ENCODE measurements at places on chromosomes 1 and 21.

GRCh38 chr1:180912801-180913565 is at the start of gene KIAA1614:
Gene KIAA1614, plus strand, starts transcription at chr1:180912897. Its CDS starts 347 bp downstream, at chr1:180913244.
- DNase-seq, result no peak

DNA sequence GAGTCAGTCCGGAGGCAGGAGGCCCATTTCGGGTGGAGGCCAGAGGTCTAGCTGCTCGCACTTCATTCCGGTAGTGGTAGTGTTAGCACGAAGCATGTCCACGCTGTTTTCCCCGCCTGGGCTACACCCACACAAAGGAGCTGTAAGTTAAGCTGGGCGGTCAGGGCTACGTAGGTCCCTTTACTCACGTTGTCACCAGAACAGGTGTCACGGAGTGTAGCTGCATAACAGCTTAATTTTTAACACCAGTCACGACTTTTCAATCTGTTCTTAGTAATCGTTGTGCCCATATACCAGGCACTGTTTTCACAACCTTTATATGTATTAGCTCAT is 15.6 kb downstream of the HLX start:
- no peak for DNase-seq

DNA sequence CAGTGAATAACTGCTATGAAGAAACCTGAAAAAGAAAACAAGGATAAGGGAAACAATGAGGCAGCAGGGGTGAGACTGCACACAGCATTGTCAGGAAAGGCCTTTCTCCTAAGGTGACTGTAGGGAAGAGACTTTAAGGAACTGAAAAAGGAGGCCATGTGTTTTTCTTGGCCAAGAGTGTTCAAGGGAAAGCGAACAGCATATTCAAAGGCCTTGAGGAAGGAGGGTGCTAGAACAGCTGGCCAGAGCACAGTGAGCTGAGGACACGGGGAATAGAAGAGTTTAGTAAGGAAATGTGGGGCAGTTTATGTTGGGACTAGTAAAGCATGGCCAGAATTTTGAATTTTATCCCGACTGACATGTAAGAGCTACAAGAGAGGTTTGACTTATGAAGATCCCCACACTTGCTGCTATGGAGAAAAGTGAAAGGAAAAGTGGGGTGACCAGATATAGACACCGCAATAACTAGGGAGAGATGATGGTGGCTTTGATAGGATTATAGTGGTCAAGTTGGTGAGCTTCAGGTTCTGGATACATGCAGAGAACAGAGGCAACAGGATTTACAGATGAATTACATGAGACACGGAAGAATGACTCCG is 1.4 kb downstream of the RWDD2B start:
- no peak for DNase-seq

- no peak for DNase-seq
Observed at GRCh38 chr1:192904438-192904895, 95.6 kb downstream of the RGS2 start.

- no peak for DNase-seq
Observed at GRCh38 chr1:175206687-175207086, 14.1 kb upstream of the KIAA0040 start.

DNA sequence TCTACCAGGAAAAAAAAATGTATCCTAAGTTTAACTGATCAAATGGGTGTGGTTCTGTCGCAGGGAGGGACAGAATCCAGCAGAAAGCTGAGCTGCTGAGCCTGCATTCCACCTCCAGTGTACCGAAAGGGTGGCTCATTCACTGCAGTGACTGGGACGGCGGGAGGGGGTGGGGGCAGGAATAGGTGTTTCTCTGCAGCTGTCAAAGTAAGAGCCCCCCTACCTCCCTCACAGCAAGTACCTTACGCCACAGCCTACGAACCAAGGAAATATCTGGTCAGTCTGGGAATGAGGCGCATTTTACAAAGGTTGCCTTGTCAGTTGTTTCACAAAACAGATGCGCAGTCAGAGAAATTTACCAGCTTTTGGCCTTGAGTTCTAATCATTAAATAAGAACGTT is 1.7 kb downstream of the S100B start:
- no peak for DNase-seq

DNA sequence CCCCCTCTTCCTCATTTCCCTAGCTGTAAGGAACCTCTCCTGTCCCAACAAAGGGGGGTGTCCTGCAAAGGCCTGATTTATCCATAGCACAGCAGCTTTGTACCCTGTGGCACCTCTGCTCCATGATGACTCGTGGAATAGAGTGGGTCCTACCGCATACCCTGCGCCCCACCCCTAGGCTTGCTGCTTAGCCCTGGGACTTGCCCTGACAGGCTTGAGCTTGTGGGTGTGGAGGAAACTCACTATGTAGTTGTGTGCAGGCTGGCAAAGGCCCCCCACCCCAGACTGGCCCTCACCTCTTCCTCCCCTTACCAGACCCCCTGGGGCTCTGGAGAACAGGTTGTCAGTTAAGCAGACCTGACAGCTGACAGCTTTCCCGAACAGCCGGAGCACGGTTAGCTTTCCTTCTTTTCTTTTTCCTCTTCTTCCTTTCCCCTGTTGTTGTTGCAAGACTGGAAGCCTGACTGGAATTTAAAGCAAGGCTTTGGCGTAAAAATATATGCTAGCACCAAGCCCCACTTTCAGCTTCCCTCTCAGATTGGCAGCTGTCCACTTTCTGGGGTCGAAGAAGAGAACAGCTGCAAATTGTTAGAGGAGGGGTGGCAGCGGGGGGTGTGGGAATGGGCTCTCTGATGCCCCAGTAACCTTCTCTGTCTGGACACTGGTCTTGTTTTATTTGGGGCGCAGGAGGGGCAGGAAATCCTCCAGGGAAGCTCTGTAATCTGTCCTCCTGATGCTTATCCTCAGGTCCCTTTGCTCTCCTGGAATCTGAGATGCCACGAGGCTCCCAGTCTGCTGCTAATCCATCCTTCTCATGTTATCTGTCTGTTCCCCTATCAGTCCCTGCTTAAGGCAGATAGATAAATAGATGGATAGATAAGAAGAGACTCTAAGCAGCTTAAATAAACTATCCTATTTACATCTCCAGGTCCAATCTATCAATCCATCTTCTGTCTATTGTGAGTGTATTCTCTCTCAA is 134.6 kb downstream of the BRINP2 start:
- DNase-seq, result no peak

- DNase-seq, result no peak
Observed at GRCh38 chr1:115839679-115840237, 1.2 kb downstream of the NHLH2 start.

DNA sequence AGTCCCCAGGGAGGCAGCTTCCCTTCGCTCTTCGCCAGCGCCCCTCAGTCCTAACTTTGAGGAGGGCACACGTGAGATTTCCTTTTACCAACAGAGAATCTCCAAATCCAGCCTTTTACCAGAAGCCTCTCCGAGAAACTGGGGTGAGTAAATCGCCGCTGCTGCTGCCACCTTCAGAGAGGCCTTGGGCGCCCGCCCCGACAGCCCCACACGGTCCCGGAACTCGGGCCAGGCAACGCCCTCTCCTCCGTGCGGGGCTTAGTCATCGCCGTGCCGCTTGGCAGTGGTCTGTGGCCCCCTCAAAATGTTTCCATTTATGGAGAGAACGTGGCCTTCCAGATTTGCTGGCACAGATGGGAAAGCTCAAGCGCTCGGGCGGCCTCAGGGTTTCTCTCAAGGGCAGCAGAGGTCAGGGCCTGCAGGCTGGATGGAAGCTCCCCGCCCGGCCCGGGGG is 41.4 kb upstream of the COL6A2 start:
- no peak for DNase-seq

DNA sequence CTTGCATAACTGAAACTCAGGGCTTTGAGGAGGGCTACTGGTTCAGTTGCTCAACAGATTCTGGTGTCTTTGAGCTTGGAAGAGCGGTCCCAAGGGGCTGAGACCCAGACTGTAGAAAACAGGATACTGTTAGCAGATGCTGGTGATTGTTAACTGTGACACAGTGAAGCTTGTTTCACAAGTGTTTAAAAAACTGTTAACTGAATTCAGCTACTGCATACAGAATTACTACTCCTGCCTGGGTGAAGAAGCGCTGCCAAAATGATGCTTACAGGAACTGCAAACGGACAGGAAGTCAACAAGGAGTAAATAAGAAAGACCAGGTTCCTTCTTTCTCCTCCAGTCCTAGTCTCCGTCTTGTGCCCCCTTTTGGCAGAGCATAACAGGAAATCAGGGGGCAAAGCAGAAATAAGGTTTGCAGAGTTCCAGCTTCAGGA is 195.3 kb upstream of the USP25 start:
- no peak for DNase-seq

DNA sequence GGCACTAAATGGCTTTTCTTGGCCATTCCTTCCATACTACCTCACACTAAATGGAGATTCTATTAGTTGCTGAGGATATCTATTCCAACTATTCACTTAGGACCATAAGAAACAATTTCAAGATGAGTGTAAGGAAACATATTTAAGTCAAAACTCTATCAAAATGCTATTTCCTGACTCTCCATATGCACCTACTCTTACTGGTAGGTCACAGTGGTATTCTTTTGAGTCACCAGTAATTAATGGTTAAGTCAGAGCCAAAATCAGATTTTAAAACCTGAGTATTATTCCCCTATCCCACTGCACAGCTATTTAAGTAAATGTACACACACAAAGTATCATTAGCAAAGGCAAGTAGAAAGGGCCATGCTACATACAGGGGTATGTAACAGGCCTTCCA is 50.3 kb downstream of the ARID4B start:
- no peak for DNase-seq

- DNase-seq, result no peak
Observed at GRCh38 chr1:72000809-72001208, 281.5 kb downstream of the NEGR1 start.

DNA sequence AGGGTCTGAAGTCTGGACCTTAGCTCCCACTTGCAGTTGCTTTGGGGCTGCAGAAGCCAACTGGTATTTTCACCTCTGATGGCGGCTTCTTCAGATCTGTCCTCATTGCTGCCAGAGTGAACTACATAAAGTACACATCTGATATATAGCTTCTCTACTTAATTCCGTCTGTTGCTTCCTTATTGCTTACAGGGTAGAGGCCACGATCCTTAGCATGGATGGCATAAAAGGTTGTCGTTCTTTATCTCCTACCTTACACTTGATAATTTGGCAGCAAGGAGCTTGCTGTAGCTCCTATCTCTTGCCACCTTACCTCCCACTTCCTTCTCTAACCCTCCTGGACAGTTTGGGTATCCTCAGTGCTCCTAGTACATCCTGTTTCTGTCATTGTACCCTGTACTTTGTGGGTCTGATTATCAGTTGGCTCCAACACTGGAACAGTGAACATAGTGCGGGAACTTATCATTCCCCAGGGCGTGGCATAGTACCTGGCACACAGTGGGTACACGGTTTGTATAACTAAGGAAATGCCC is 30.9 kb upstream of the NBL1 start:
- DNase-seq, result no peak

- DNase-seq, result no peak
Observed at GRCh38 chr21:45922648-45923047, 58.9 kb upstream of the COL6A1 start.

Data from activated CD8-positive, alpha-beta memory T cell treated with anti-CD3 and anti-CD28 coated beads for 1 hour (primary cell).